ENCODE measurements at places on chromosomes 1 and 21.

GRCh38 chr1:61692155-61692800, 32.7 kb downstream of the TM2D1 start:
- DNase-seq, result no peak

- DNase-seq, result no peak
Measured at GRCh38 chr1:246503341-246503740, 3.7 kb downstream of the SMYD3 start.

DNA sequence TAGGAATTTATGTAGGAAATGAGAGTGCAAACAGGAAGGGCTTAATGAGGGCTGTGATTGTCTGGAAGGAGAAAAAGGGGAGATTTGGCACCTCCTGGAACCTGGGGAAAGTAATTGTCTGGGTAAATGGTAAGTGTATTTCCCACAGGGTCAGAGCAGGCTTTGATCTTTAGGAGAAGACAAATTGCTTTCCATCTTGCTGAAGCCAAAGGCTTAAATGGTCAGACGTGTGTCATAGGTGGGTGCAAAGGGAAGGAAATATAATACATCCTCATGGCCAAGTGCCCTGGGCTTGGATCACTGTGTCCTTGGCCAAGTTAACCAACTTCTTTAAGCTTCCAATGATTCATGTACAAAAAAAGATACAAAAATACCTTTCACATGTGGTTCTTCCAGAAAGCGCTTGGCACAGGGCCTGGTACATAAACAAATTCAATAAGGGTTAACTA, 1.3 kb upstream of the DUSP23 start:
- DNase-seq, result no peak

GRCh38 chr1:188170411-188170810, 1341.7 kb downstream of the PLA2G4A start:
- DNase-seq, result no peak

DNA sequence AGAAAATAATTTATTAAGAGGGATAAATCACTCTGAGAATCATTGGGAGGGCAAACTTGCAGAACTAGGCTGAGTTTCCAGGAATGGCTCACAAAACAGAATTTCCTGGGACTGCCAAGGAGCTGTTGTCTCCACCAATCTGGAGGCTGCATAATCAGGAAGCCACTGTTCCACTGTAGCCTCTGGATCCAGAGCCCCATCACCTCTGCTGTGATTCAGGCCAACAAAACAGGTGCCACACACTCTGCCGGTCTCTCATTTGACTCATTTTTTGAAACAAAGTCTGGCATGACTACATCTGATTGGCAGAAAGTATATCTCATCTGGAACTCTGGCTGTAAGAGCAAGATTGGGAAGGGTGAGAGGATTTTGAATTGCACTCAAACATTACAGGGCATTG, 178.9 kb upstream of the C1orf105 start:
- no peak for DNase-seq
